Stimulated activated CD4-positive, alpha-beta T cell treated with anti-CD3 and anti-CD28 coated beads, Interleukin-12 subunit alpha, Interleukin-12 subunit beta, amount 100 ng/mL, for 4 hours (primary cell): ENCODE measurements at places on chromosomes 2 and 18.

- DNase-seq: no peak
Measured at GRCh38 chr18:35581546-35581897, at the start of gene GALNT1. Gene GALNT1, plus strand, starts transcription at chr18:35581740. Its CDS starts 72,923 bp downstream, at chr18:35654663.

- DNase-seq: no peak
Measured at GRCh38 chr18:33716061-33716683, 138.2 kb downstream of the ASXL3 start.

- DNase-seq: no peak
Measured at GRCh38 chr2:99156891-99157290, 2.1 kb downstream of the LIPT1 start.

DNA sequence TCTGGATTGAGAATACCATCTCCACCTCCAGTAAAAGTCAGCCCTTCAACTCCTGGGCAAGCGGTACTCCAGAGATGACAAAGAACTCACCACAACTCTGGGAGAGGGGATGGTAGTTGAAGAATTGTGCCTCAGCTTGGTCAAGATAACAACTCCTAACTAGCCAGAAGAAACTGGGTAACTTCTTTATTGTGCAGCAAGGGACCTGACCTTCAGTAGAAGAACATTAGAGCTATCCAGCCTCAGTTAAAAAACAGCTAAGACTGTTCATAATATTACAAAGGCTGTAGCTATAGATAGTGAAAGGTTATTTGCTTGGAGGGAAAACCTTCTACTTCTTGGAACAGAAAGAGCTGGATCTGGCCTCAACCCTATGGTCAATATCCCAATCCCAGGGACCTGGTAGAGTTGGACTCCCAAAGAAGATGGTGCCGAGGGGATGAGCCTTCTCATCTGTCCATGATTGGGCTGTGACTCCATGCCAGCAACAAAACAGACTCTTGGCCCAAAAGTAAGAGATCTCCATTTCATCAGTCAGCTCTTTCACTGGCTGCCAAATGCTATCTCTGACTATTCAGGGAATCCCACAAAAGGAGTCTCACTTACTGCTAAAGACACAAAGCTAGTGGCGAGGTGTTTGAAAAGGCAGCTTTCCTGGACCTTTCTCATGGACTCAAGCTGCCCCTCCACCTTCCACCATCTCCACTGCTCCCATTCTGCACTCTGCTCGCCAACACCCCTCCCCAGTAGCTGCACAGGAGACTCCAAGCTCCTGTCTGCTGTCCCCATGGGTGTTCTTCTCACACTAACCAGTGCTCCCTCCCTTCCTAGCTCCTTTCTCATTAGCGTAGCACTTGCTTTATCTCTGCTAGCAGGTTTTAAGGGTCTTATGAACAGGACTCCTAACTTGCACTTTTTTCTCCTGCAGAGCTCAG is 145.8 kb downstream of the CAPN13 start:
- DNase-seq: no peak

DNA sequence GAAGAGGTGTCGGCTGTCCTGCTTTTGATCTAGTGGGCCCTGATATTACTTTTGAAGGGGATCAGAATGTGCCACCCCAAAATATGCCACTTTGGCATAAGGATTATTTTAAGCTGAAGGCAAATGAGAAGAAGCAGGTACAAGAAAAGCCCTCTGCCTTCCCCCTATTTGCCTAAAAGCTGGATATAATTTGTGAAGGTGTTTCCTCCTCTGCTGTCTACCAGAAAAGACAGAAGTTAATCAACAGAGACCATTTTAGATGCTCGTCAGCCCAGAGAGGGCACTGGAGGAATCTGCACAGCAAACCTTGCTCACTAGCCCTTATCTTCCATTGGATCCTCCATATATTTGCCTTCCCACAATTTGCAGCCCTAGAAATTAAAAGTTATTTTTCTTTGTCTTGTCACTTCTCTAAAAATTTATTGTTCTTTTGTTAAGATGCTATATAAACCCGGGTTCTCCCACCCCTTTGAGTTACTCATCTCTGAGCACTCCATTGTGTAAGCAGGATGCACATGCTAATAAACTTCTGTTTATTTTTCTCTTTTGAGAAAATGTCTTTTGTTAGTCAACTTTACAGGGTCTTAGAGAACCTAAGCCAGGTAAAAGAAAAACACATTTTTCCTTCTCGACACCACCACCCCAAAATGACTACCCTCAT is 163.2 kb upstream of the SLC1A4 start:
- DNase-seq: no peak

- no peak for DNase-seq
Measured at GRCh38 chr18:78903436-78904178, 76.0 kb upstream of the SALL3 start.

GRCh38 chr18:30432349-30432748 is 610.2 kb downstream of the DSC3 start:
- DNase-seq: no peak

- DNase-seq: no peak
Measured at GRCh38 chr2:119240311-119241204, 16.9 kb downstream of the STEAP3 start.

GRCh38 chr2:85589982-85590791 is 5.4 kb upstream of the RNF181 start:
- DNase-seq: no peak

DNA sequence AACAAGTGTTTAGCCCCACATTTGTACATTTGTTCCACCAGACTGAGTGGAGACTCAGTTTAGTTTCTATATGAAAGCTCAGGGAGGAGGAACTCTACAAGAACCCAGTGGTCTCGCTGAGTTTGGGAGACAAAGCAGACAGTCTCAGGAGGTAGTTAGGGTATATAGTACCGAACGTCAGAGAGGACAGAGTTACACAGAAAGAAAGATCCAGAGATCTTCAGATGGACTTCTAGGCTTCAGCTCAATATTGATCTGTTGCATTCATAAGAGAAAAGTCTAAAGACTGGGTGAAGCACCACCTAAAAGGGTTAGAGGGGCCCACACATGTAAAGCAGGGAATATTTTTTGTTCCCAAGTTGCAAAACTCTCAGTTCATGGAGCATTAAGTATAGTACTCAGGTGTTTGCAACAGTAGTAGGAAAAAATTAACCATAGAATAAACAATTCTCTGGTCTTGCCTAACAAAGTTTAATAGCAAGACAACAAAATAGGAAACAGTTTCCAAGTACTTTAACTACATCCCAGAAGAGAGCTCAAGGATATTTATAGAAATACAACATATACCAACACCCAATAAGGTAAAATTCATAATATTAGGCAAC is 4.2 kb downstream of the TFPI start:
- DNase-seq: no peak

DNA sequence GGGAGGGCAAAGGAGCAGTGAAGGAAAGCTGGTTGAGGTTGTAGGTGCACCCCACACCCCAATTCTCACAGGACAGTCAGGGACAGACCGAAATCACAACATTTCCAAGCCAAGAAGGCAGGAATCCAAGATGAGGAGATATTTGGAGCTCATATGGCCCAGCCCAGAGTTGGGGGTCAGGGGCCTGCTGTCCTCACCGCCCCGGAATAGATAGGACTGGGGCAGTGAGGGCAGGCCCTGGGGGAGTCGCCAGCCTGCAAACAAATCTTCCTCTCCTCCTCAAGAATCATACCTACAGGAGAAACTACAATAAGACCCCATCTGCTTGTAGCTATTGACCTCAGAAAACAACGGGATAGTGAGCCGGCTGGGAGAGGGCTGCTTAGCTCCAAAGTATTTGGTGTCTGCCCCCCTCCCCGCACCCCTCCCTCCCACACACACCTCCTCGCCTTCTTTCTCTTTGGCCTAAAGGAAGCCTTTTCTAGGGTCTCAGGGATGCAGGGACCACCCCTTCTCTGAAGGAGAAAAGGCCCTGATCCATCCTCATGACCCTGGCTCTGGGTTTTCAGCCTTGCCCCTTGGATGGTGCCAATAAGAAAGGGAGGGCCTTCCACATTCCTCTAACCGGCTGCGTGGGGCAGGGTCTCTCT is 3.8 kb downstream of the EN1 start:
- DNase-seq: no peak

DNA sequence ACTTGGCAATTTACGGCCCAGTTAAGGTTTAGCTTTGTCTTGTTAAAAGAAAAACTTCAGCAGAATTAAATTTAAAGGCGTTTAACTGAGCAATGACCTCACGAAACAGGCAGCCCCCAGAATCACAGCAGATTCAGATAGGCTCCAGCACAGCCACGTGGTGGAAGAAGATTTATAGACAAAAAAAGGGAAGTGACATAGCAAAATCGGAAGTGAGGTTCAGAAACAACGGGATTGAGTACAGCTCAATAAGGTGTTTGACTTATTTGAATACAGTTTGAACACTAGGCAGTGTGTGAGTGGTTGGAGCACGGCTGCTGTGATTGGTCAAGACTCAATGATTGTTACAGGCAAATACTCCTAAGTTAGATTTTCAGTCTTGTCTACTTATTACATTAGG is 79.8 kb downstream of the MOGAT1 start:
- no peak for DNase-seq

DNA sequence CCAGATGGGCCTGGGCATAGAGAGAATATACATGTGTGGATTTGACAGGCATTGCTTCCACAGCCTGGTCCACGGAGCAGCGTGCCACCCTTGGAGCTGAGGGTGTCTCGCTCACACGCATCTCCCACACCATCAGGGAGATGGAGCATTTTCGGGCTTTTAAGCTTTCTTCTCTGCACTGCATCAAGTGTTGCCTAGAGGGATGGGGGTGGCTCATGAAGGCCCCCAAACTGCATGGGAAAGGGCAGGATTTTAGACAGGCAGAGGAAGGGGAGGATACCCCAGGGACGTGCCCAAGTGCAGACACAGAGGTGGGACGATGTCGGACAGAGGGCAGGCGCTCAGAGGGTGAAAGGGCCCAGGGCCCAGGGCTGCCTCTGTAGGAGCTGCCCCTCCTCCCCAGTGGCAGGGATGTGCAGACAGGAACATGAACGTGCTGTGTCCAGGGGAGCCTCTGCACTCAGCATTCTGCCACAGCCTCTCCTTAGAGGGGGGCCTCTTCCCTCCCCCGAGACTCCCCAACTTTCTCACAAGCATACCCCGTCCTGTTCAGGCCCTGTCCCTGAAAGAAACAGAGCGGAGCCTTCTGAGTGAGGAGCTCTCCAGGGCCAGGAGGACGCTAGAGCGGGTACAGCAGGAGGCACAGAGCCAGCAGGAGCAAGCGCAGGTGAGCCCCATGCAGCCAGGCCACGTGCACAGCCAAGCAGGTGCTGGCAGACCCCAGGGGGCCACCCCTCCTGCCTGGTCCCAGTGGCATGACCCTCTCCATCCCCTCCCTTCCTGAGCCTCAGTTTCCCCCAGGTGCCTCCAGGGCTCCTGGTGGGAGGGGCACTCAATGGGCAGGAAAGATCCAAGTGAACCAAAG is 42.9 kb upstream of the SNED1 start:
- DNase-seq: no peak

- DNase-seq: no peak
Measured at GRCh38 chr2:214052235-214052634, 358.6 kb upstream of the VWC2L start.

GRCh38 chr2:213022987-213023386 is 128.4 kb downstream of the IKZF2 start:
- no peak for DNase-seq
